Endodermal cell (in vitro differentiated cells): ENCODE measurements at places on chromosomes 13 and 19. TPM values are rescaled to one million over a fixed set of nuclear protein-coding genes. Genes with fewer than 3 reads are reported as not detected.

- no peak for DNase-seq
These were observed 217.9 kb upstream of the SLITRK5 start for GRCh38 chr13:87453244-87453643.

DNA sequence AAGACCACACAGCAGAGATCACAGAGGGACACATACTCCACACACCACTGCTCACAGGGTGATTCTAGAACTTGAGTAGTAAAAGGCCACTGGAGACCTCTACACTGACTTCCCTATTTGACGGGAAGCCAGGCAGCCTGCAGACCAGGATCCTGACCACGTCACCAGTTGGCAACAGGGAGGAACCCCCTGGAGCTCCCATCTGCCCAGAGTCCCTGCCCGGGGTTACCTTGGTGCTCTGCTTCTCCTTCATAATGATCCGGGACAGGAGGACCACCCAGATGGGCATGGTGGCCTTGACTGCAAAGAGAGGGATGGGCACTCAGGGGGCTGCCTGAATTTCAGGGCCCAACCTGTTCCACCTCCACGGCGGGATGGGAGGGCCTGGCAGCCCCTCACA is 932 bp downstream of the SLC35E1 start:
- DNase-seq, result no peak

GRCh38 chr13:92767468-92767867 is 459.1 kb upstream of the GPC6 start:
- DNase-seq, result no peak

GRCh38 chr13:44760434-44760833 is 184.3 kb upstream of the TSC22D1 start:
- DNase-seq, result no peak

The FFAR1 gene
- total RNA-seq, result not detected in 2 replicates

GRCh38 chr13:29844441-29844840 is 6.0 kb downstream of the UBL3 start:
- DNase-seq, result no peak

- DNase-seq, result no peak
These were observed 462 bp upstream of the MPHOSPH8 start for GRCh38 chr13:19632915-19633478.

- DNase-seq, result no peak
These were observed 10.4 kb downstream of the FCER2 start for GRCh38 chr19:7691497-7691896.

- DNase-seq, result no peak
These were observed 681 bp upstream of the ZNF606 start for GRCh38 chr19:58003174-58003828.

GRCh38 chr19:4720037-4720700 is 3.5 kb downstream of the DPP9 start:
- no peak for DNase-seq

DNA sequence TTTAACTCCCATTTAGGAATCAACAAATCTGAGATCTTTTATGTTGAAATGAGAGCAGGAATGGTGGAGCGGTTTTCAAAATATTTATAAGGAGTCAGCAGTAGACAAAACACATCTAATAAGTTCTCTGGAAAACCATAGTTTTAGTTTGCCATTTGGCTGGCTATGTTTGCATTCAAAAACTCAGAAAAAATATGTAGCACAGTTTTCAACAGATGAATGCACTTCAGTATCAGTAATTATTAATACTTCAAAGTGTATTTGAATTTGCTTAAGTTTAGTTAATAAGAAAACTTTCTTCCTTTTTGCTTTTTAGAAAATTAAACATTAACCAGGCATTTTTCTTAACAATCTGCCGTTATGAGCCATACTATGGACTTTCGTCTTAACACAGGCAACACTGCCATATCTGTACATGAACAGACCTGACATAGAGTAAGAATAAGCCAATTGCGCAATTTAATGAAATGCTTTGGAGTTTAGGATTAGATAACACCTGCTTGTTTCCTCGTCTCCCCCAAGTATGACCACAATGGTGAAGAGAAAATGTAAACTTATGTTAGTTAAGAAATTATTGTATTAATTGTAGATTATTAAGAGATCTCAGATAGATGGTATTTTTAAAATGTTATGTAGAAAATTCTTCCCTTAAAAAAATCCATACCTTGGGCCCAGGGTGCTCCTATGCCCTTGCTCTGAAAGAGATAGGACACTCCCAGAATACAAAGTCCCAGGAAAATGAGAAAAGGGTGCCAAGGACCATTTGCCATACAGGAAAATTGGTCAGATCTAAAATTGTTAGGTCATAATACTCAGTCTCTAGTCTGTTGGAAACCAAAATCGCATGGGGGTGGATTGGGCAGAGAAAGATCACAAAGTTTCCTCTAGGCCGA is 552.3 kb upstream of the ARGLU1 start:
- DNase-seq, result no peak

The ZIC2 gene
- 182 to 527 TPM (median 193 TPM) in 3 replicates for total RNA-seq
